ENCODE measurements at places on chromosomes 12 and 14.

DNA sequence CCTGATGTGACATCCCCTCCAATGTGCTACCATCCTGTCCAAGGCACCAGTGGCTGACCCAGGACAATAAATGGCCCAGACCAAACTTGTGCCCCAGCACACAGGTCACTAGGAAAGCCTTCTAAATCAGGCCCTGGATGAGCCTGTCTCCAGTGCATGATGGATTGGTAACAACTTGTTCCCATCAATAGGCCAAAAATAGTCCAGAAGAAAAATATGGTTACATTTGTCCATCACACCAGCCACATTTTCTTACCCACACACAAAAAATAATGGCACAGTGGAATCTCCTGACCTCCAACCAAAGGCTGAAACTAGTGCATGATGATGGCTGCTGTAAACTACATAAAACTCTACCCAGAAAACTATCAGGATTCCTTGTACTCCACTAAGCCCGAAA is 228.4 kb downstream of the SPTSSA start:
- no peak for DNase-seq

DNA sequence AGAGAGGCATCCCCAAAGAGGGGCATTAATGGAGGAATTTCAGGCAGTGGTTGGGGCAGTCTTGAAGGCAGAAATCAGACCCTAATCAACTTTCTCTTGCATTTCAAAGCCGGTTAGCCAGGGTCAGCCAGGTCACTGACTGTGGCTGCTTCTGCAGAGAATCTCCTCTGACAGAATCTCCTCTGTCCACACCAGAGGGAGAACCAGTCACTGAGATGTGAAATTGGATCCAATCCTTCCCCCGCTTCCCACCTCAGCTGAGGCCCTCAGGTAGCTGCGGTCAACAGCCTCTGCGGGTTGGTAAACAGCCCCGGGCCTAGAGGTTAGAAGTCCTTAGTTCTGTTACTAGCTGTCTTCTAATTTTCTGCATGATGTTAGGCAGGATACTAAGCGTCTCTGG is 39.8 kb upstream of the NUAK1 start:
- no peak for DNase-seq

DNA sequence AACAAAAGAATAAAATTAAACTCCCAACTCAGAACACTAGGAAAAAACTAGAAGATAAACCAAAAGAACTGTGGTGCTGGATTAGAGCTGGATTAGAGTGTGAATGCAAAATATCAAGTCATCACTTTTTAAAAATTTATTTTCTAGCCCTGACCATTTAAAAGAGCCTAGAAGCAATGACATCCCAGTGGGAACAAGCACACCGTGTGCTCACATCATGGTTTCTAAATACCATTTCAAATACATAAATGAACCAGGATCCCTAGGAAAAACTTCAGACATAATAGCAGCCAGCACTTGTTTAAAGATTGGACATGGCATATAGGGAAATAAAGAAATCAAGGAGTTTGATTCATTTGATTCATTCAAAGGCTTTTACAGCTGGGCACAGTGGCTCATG is 30.0 kb downstream of the KDM5A start:
- no peak for DNase-seq

DNA sequence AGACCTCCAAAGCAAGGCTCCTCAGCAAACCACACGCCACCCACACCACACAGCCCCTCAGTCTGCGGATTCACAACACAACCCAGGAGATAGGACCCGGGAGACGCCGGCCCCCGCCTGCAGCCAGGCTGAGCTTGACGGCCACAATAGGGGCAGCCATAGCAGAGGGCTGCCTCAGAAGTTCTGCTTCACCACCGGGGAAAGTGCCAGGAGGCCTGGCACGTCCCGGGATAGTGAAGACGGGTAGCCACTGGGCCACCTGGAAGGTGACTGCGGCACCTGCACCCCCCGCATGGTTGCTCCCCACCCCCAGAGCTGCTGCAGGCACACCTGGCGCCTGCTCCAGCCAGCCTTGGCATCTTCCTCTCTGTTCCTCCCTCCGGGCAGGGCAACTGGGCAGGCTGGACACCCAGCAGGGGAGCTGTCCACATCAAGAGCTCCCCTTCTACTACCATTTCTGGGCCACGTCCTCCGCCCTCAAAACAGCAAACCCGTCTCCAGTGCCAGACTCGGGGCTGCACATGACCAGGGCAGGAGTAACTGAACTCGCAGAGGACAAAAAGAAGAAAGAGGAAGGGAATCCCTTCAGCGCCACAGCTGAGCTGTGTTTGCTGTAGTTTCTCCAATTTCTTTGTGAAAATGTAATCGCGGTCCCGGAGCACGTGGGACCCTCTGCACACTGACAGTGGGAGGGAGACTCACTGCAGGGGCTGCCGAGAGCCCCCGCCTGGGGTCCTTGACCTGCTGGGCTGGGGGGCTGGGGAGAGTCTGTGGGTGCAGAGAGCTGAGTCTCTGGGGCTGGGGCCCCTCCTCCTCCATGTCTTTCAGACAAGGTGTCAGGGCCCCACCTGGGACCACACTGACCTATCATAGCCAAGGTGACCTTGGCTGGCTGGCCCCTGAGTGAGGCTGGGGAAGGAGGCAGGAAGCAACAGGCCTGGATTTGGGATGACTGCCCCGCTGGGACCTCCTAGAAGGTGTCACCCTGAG is 74.2 kb upstream of the C14orf180 start:
- no peak for DNase-seq

- no peak for DNase-seq
Observed at GRCh38 chr14:103401223-103402214, 16.3 kb downstream of the MARK3 start.

DNA sequence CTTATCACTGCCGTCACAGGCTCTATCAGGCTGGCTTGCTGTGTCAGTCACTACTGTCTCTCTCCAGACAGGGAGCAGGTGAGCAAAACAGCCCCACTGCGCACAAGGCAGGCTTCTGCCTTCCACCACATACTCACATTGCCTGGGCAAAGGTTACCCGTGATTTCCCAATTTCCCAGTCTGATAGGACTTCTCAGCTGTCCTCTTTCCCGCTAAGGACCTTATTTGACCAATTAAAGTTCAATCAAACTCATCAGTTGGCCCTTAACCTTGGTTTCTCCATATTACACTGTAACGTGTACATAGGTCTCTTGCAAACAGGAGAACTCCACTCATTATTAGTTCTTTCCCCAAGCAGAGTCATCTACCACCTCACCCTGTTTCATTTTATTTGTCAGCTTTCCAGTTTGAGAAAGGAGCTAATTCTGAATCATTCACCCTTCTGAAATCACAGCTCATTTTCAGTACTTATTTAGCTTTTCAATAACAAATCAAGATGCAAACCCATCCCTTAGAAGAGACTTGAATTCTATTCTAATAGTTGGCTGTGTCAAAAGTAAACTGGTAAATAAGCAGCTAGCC is 170.8 kb downstream of the ESR2 start:
- no peak for DNase-seq

GRCh38 chr12:64801381-64801780 is 23.1 kb upstream of the TBC1D30 start:
- no peak for DNase-seq

DNA sequence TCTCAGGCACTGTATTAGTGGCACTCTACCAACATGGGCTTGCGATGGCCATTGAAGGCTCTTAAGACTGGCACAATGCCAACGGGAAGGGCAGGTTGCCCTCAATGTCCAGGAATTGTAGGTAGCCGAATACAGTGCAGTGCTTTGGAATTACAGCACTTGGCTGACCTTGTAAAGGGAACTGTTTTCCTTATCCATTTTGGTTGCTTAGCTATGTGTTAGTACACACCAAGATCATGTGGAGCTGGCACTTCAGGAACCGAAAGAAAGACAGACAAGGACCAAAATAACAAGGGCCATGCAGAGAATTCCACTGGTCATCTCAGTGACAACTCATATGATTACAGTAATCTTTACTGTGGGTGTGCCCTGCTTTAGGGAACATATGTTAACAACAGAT is 72.7 kb downstream of the DYRK2 start:
- no peak for DNase-seq

DNA sequence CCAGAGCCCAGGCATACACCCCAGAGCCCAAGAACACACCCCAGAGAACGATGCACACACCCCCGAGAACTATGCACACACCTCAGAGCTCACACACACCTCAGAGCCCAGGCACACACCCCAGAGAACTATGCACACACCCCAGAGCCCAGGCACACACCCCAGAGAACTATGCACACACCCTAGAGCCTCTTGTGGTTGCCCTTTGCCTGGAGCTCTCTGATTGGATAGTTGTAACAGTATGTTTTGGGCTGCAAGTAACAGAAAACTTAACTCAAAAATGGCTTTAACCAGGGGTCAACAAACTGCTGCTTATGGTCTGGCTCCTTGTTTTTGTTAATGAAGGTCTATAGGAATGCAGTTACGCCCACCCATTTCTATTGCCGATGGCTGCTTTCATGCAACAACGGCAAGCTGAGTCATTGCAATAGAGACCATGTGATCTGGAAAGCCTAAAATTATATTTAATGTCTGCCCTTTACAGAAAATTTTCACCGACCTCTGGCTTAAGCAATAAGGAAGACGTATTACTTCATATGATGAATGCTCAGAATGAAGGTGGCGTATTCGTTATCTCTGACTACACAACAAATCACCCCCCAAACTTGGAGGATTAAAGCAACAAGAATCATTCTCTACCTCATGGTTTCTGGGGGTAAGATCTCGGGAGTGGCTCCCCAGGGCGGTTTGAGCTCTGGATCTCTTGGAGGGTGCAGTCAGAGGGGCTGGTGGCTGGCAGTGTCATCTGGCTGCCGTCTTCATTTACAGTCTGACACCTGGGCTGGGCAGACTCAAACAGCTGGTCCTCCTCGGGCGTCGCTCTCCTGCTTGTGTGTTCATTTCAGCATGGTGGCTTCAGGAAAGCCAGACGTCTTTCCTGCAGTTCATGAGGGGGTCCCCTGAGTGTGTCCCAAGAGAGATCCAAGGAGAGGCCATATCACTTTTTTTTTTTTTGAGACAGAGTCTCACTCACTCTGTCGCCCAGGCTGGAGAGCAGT is 66.3 kb upstream of the NCOR2 start:
- no peak for DNase-seq

DNA sequence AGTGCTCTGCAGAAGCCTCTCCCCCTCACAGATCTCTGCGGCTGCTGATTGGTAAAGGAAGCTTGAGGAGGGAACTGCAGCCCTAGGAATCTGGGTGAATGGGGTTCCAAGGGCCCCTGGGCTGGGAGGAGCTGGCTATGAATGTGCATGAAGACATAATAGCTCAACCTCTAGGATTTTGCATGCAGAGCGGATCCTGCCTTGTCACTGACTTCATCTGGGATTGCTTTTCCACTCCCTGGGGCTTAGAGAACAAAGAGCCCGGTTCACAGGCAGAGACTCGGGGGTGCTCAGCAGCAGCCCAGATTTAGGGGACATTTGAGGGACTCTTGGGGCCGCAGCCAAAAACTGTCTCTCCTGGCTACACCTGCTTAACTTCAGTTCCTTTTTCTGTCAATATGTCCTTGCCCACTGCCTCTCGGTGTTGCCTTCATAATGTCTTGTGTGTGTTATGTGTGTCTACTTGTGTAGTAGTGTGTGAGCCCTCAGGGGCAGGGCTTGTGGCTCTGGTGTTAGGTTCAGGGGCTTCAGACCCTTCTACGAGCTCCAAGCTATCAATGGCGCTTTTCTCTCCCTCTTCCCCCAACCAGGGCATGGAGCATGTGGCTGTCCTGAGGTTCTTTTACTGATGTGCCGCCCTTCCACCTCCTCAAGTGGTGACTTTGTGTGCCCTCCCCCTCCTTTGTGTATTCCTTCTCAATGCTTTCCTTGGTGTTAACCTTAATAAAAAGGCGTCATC is 1.9 kb downstream of the CCDC184 start:
- no peak for DNase-seq

- no peak for DNase-seq
Observed at GRCh38 chr12:124703856-124704255, 136.4 kb upstream of the NCOR2 start.

- no peak for DNase-seq
Observed at GRCh38 chr14:76662580-76662979, 98.7 kb upstream of the VASH1 start.
